Activated B cell treated with CpG ODN at 0.5 μM for 24 hours (primary cell): ENCODE measurements at places on chromosomes 7 and 10. TPM values are rescaled to one million over a fixed set of nuclear protein-coding genes. Genes with fewer than 3 reads are reported as not detected.

KCNIP2 gene
- total RNA-seq, result 7.0 and 7.1 TPM in 2 replicates

TET1 gene
- total RNA-seq, result 0.54 and 0.69 TPM in 2 replicates

DNA sequence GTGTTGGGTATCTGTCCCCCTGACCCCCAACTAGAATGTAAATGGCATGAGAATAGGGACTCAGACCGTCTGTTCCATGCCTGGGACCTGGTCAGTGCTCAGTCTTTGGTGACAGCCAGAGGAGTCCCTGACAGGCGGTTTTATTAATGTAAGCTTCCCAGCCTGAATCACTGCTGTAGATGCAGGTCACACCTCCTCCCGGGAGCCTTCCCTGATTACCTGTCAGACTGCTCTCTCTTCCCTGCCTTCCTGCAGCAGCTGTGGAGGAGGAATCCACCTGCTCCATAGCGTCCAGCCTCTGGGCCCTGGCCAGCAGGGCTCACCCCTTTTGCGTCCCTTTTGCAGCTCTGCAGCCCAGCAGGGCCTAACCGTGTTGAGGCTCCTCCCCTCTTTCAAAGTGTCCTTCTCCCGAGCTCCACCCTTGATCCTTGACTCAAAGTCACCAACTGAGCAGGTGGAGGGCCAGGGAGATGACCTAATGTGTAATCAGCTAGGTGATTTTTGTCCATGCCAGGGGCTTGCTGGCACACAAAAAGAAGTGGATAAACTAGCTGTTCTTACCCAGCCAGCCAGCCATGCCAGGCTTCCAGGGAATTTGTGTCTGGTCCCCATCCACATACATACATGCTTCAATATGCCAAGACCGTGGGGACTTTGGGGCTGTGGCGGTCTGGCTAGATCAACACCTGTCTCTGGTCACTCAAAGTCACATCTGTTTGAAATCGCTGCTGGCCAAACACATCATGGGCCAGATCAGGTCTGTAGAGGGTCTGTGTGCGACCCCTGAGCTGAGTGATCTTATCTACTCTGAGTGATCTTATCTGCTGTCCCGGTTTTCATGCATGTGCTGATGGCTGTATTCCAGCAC, 195.1 kb downstream of the CCDC3 start:
- H3K36me3 ChIP-seq, result peaks cover 64% of the 10 kb centered on the region
- H3K4me3 ChIP-seq, result no peak overlapping the region
- no peaks in the 10 kb centered on the region for H3K4me1 ChIP-seq
- H3K27me3 ChIP-seq, result no peaks in the 10 kb centered on the region

- H3K4me3 ChIP-seq, result no peak overlapping the region
- H3K27me3 ChIP-seq, result peaks cover 2% of the 10 kb centered on the region
- H3K27ac ChIP-seq, result no peak overlapping the region
- DNase-seq, result no peak
Measured at GRCh38 chr7:13982940-13983677, 6.4 kb downstream of the ETV1 start.

DNA sequence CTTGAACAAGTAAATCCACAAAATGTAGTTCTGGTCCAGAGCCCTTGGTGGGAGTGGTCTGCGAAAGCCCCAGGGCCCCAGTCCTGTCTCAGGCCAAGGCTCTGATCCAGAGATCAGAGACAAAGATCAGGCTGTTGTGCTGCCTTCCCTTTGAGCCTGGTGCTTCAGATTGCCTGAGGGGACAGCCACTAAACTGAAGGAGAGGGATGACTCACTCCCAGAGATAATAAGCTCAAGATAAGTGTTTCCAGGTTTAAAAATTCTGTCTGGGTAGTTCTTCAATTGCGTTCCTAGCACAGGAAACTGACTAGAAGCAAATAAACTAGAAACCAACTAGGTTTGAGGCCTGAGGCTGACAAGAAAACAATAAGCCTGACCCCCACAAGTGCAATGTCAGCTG, 190.2 kb downstream of the RAMP3 start:
- H3K4me1 ChIP-seq, result no peaks in the 10 kb centered on the region
- no peak for DNase-seq
- H3K4me3 ChIP-seq, result no peak overlapping the region

GRCh38 chr10:77763453-77764430, 126.1 kb upstream of the KCNMA1 start:
- no peak overlapping the region for H3K27ac ChIP-seq
- H3K4me3 ChIP-seq, result no peak overlapping the region
- H3K36me3 ChIP-seq, result no peaks in the 10 kb centered on the region
- no peaks in the 10 kb centered on the region for H3K4me1 ChIP-seq

- DNase-seq, result no peak
- no peaks in the 10 kb centered on the region for H3K36me3 ChIP-seq
- no peaks in the 10 kb centered on the region for H3K4me1 ChIP-seq
Measured at GRCh38 chr7:124649397-124650014, 116.1 kb downstream of the GPR37 start.

- no peaks in the 10 kb centered on the region for H3K36me3 ChIP-seq
- H3K27me3 ChIP-seq, result peaks cover 2% of the 10 kb centered on the region
- peaks cover 11% of the 10 kb centered on the region for H3K4me1 ChIP-seq
Measured at GRCh38 chr10:44978570-44979280, at the start of gene DEPP1. DEPP1 (minus strand) TSS chr10:44978809; CDS start chr10:44978030, 779 bp downstream.

PLEKHS1 gene
- total RNA-seq, result 0.07 TPM in 1 of 2 replicates, not detected in the other

- no peaks in the 10 kb centered on the region for H3K27me3 ChIP-seq
- no peak for DNase-seq
- no peak overlapping the region for H3K27ac ChIP-seq
- no peak overlapping the region for H3K4me3 ChIP-seq
Measured at GRCh38 chr7:157271315-157271990, 65.4 kb upstream of the DNAJB6 start.

DNA sequence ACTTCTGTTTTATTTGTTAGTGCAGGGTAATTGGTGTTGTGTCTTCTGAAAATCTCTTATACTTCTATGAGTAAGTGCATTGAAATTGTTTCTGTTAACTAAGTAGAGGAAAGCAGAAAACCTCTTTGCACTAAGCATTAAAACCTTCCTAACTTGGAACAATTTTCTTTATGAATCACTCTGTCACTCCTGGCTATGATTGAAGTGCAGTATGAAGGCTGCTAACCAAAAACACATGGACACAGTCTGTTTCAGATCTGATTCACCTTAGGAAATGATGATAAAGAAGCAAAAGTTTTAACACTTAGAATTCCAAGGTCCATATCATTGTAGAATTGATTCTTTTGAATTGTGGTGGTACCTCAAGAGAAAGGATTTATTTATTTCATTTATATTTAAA, 41.9 kb downstream of the MET start:
- H3K27ac ChIP-seq, result no peak overlapping the region
- H3K27me3 ChIP-seq, result peaks cover 19% of the 10 kb centered on the region
- H3K4me3 ChIP-seq, result no peak overlapping the region

CLDN4 gene
- not detected in 2 replicates for total RNA-seq

WNT2 gene
- total RNA-seq, result not detected in 2 replicates

- peaks cover 26% of the 10 kb centered on the region for H3K4me1 ChIP-seq
- H3K4me3 ChIP-seq, result no peak overlapping the region
- no peak overlapping the region for H3K27ac ChIP-seq
- no peaks in the 10 kb centered on the region for H3K27me3 ChIP-seq
- no peak for DNase-seq
- H3K36me3 ChIP-seq, result peaks cover 12% of the 10 kb centered on the region
Measured at GRCh38 chr10:100909501-100910263, 3.1 kb upstream of the SLF2 start.

GRCh38 chr10:100928039-100928438, 15.3 kb downstream of the SLF2 start:
- peaks cover 84% of the 10 kb centered on the region for H3K36me3 ChIP-seq
- no peaks in the 10 kb centered on the region for H3K27me3 ChIP-seq
- no peak overlapping the region for H3K27ac ChIP-seq
- DNase-seq, result no peak

GRCh38 chr10:61935077-61935476, 33.6 kb downstream of the ARID5B start:
- H3K36me3 ChIP-seq, result peaks cover 52% of the 10 kb centered on the region
- no peaks in the 10 kb centered on the region for H3K27me3 ChIP-seq
- no peak for DNase-seq
- H3K4me1 ChIP-seq, result peaks cover 80% of the 10 kb centered on the region
- H3K4me3 ChIP-seq, result no peak overlapping the region

DNA sequence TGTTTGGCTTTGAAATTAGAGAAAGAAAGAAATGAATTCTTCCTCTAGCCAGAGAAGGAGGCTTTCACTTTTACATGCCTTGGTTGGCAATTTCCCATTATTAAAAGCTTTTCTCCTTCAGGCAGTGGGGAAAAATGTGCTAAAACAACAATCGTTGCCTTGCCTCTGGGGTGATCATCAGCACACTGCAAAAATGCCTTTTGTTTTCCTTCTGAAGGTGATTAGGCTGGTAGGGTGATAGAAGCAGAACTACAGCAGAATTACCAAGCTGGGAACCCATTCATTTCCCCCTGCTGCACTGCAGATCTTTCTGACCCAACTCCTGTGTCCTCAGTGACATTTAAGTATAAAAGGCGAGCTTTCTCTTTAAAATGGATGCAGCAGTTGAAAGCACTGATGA, 22.2 kb downstream of the ANK3 start:
- no peaks in the 10 kb centered on the region for H3K27me3 ChIP-seq
- no peak overlapping the region for H3K4me3 ChIP-seq
- H3K36me3 ChIP-seq, result no peaks in the 10 kb centered on the region
- no peak for DNase-seq

DNA sequence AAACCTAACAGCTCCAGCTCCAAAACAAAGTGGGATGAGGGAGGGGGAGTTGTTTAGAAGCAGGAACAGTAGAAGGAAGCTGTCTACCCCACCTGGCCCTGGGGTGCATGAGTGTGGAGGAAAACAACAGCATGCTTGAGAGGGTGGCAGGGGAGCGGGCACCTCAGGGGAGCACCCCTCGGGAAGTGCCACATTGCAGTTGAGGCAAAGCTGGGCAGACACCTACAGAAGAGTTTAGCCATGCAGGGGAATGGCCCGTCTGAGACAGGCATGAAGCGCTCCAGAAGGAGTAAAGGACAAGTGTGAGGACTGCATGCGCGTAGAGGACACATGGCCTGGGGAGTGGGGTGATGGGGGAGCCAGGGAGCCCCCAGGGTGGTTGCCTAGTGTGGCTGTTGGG, 18.1 kb downstream of the CHAT start:
- no peaks in the 10 kb centered on the region for H3K27me3 ChIP-seq
- H3K4me3 ChIP-seq, result no peak overlapping the region
- no peaks in the 10 kb centered on the region for H3K36me3 ChIP-seq
- H3K27ac ChIP-seq, result no peak overlapping the region
- no peak for DNase-seq
- no peaks in the 10 kb centered on the region for H3K4me1 ChIP-seq

- peaks cover 5% of the 10 kb centered on the region for H3K4me1 ChIP-seq
- no peak for DNase-seq
- no peaks in the 10 kb centered on the region for H3K36me3 ChIP-seq
Measured at GRCh38 chr10:16570731-16571130, 49.1 kb upstream of the C1QL3 start.

DNA sequence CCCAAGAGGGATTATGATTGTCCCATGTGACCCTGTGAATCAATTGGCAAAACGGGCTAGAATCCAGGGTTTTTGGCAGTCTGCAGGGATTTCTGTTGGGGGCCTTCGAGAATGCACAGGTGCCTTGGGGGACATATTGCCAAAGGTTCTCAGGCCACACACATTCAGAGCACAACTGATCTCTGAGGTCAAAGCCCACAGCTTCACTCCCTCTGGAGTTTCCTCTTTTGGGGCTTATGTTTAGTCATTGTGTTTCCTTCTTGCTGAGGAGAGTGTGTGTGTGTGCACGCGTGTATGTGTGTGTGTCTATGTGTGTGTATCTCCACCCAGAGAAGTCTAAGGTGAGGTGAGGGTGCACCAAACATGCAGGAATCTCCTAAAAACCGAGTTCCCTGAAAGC, 8.8 kb downstream of the PPIF start:
- peak overlapping the region; percentile 8 for H3K27ac ChIP-seq
- no peak for DNase-seq
- H3K27me3 ChIP-seq, result no peaks in the 10 kb centered on the region
- peaks cover 60% of the 10 kb centered on the region for H3K36me3 ChIP-seq
- H3K4me3 ChIP-seq, result no peak overlapping the region
